ENCODE measurements at places on chromosomes 1 and 21.

- DNase-seq = no peak
Observed at GRCh38 chr1:153616144-153616916, at the start of gene S100A14. Gene S100A14, minus strand, starts transcription at chr1:153616325. Its CDS starts 467 bp downstream, at chr1:153615858.

GRCh38 chr1:171965777-171966176 lies 124.5 kb downstream of the DNM3 start:
- DNase-seq = no peak

DNA sequence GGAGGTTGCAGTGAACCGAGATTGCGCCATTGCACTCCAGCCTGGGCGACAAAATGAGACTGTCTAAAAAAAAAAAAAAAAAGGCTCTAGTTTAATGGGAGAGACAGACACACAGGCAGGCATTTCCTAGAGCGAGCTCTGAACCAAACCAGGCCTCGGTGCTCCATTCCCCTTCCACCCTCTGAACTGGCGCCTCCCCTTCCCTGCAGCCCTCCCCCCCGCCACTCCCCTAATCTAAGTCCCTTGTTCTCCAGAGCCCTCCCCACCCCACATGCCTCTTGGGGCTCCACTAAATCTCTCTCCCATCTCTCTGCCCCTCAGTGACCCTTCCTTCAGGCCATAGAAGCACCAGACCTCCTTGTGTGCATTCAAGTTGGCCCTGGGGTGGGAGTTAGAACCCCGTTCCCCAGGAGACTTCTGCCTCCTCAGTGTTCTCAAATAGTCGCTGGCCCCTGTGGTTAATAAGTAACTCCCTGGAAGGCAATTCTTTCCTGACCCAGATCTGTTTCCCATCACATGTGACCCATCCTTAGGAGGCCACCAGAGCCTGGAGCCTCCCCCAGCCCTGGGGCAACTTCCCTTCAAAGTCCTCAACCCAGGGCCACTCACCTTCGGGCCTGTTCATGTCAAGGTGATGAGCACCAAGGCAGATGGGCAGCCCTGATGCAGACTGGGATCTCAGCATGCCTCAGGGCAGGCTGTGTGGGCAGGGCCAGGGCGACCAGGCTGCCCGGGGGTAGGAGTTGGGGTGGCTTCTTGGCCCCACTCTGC lies 42.6 kb upstream of the EPB41 start:
- DNase-seq = no peak

- no peak for DNase-seq
Observed at GRCh38 chr1:213669964-213670691, 317.6 kb upstream of the PROX1 start.

GRCh38 chr1:41850029-41850428 lies 68.7 kb downstream of the HIVEP3 start:
- DNase-seq = no peak

DNA sequence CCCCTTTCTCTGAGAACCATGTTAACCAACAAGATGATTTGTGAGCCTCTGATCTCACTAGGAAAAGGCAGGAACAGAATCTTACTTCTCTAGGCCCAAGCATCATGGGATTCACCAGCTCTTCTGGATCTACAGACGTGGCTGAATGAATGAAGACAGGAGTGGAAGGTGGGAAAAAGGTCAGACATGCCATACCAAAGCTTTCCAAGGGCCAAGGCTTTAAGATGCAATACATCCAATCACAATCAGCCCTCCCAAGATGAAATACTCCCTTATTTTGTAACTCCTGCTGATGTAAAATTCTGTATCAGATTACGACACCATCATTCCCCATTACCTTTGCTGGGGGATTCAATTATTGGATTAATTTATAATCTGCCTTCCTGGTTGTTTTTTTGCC lies 80.9 kb downstream of the SSBP3 start:
- no peak for DNase-seq

GRCh38 chr1:3641816-3642215 lies 8.1 kb downstream of the WRAP73 start:
- DNase-seq = no peak

- no peak for DNase-seq
Observed at GRCh38 chr1:183597656-183598347, 7.5 kb upstream of the NCF2 start.

DNA sequence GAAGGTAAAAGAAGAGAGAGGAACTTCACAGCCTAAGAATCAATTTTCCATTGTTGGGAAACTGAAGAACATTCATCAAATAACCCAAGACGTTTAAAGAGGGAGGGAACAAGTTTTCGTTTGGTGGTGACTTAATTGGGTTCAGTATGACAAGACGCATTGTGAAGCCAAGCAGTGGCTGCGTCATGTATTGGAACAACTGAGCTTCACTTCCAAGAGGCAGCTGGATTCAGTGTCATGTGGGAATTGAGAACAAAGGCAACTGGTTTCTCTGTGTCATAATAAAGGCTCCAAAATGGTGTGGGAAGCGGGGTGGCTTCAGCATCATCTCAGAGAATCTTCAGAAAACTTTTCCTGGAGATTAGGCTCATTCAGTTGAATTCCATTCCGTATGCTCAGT lies 29.8 kb upstream of the RC3H1 start:
- DNase-seq = no peak

DNA sequence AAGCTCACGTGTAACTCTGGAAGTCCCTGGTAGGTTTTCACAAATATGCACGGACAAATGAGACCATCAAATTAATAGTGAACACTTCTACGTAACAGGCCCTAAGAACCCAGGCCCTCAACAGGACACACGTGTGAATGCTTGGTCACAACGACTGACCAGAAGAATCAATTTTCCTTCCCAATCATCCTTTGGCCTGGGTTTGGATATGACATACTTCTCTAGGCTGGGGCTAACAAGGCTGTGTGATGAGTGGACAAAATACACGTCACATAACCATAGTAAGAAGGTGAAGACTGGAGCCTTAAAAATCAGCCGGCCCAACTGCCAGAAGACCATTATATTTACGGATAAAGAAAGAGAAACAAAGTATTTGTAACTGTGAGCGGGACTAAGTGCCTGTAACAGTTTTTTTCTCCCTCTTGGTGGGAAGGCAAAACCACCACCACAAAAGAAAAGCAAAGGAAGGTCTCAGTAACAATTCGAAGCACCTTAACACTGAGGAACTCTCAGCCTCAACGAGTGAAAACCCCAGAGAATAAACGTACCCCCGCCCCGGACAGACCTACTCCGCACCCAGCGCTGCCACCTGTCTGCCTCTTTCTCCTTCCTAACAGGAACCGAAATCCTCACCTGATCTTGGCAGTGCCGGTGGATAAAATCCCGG lies 450 bp downstream of the SDE2 start:
- DNase-seq = no peak

- no peak for DNase-seq
Observed at GRCh38 chr1:66339944-66340343, 194.0 kb upstream of the SGIP1 start.

GRCh38 chr1:96682056-96682455 lies 39.5 kb upstream of the PTBP2 start:
- DNase-seq = peak; percentile 29

DNA sequence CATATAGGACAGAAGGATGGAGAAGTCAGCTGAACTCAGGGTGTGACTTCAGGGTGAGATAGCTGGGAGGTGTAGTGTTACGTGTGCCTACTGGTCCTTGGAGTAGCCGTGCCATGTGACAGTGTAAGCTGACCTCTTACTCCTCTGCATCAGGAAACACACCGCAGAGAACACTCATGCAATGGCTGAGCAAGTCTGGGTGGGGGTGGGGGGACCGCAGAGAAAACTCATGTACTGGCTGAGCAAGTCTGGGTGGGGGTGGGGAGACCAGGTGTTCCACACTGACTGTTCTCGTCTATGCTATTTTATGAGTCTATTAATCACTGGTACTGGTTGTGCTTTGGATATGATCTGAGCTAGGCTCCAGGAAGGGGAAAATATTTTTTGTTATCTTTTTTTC lies 233.1 kb downstream of the PAPPA2 start:
- DNase-seq = no peak

GRCh38 chr1:1550087-1550486 lies 9.7 kb upstream of the TMEM240 start:
- DNase-seq = no peak

DNA sequence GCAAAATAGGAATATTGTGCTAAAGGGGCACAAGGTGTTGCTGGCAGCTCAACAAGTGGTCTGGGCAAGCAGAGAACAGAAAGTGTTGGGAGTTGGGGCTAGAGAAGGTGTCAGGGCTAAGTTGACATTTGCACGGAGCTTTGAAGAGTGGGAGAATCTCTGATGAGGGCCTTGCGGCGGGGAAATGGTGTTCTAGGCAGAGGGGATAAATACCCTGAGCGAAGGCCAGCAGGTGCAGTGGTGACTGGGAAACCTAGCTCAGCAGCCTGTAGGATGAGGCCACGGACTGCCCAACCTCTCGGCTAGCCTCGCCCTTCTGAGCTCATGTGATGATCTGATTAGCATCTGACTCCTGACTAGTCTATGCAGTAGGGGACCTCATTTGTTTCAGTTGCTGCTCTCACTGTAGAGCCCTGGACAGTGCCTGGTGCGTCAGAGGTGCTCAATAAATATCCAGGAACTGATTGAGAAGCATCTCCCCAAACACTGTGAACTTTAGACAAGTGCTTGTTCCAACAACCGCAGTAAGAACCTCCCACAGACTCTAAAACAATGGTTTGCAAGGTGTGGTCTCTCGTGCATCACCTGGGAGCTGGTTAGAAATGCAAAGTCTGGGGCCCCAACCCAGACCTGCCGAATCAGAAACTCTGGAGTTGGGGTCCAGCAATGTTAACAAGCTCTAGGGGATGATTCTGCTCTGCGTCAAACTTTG lies 1.0 kb upstream of the FOXO6 start:
- no peak for DNase-seq

DNA sequence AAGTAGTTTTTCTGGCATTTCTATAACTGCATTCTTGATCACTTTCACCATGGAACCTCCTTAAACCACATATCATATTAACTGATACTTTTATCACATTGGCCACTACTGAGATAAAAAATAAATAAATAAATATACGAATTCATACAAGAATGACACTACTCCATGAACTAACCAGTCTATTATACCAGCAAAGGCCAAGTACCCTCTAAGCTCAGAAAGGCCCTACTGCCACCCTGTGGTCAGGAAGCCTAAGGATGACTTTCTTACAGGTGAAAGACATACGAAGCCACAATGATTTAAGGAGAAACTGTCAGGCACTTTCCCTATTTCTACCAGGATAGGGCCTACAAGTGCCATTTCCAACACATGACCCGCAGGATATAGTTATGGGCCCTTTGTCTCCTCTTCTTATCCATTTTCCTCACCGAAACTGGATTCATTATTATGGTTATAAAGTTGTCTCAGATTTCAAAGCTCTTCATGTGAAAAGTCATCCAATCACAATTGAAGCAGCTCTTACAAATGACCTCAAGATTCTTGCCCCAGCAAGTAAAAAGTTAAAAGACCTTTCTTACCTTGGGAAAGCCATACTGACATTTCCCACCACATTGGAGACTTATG lies 23.9 kb downstream of the DNAJC8 start:
- DNase-seq = no peak

DNA sequence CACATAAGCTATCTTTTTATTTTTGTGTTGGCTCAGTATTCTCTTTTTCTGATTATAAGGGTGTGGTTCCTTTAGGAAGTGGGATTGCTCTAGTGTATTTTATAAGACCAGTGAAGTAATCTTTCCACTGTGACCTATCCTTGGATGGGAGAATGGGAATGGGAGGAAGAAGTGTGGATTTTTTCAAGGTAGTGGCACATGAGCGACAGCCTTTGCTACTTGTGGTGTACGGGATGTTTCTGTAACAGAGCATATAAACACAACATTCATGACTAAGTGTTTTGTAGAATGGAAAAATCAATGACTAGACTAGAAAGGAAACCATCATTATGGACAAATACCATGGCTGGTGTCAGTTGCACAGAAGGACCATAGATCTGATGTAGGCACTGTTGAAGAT lies 209.6 kb downstream of the GIPC2 start:
- no peak for DNase-seq

DNA sequence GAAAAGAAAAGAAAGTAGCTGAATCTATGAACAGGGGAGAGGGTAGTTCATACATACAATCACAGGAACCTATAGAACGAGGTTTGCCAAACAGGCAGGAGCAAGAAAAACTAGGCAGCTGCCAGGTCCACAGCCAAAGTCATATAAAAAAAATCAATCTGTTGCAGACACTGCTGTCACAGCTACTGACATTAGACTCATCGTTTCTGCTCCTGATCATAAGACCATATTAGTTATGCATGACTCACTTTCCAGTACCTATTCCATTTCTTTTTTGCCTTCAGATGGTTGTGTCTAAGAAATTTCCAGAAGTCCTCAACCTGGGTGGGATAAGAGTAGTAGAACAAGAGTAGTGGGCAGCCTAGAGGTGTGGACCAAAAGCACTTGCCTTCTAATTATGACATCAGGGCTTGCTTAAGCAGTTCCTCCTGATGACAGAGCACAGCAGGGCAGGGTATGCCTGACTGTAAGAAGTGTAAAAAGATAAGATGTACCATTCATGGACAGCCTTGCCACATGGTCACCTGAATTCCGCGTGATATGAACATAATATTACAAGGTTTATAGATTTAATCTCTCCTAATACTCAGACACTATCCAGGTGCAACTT lies 323.2 kb upstream of the SGIP1 start:
- DNase-seq = no peak

GRCh38 chr1:37148663-37149062 lies 114.3 kb upstream of the GRIK3 start:
- DNase-seq = no peak

- peak; percentile 20 for DNase-seq
Observed at GRCh38 chr1:84877592-84877991, 15.4 kb downstream of the LPAR3 start.

GRCh38 chr1:44526295-44527073 lies 121.4 kb downstream of the RNF220 start:
- no peak for DNase-seq

DNA sequence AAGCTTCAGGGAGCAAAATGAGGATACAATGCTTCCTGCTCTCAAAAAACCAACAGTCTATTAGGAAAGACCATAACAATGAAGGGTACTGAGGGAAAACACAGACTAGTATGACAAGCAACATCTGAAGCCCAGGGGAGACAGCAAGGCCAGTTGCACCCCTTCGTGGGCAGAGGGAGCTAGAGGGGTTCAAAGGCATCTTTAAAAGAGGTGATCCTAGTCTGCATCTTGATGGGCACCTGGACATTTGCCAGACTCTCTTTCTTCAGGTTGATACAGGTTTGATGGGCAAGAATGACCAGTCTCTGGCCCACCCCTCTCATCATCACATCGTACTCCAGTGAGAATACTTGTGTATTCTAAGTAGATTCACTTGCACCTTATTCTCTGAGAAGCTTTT lies 177.7 kb downstream of the VAV3 start:
- DNase-seq = no peak

DNA sequence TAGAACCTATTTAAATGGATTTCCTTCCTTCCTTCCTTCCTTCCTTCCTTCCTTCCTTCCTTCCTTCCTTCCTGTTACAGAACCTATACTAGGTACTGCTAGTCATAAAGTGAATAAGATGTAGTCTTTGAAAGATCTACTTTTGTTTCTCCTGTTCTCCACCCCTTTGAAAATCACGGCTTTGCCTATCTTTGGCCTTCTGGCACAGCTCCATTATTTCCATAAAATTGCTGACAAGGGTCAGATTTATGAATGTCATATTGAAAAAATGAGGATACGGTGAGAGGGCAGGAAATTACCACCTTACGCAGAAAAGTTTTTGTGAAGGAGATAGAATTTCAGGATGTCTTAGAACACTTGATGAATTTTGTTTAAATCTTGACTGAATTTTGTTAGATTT lies 18.1 kb upstream of the HMCN1 start:
- no peak for DNase-seq

GRCh38 chr1:188769181-188769580 lies 1708.5 kb downstream of the BRINP3 start:
- DNase-seq = no peak
